ENCODE measurements at places on chromosomes 7 and 10. TPM values are rescaled to one million over a fixed set of nuclear protein-coding genes. Genes with fewer than 3 reads are reported as not detected.

GRCh38 chr10:110803239-110803749 is 68.4 kb upstream of the PDCD4 start:
- DNase-seq = no peak

DNA sequence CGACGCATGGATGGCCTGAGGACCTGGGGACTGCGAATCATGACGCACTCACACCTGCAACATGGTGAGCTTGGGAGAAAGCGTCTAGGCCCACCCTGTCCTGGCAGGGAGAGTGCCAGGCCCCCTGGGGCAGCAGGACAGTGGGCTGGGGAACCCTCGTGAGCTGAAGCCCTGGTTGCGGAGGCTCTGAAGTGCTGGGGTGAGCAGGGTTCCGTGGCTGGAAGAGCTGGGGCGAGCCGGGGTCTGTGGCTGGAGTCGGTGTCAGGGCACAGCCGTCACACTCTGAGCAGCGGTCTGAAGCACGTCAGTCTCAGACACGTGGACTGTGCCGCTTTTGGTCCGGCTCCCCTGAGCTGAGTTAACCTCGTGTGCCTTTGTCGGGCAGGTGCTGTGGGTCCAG is 4.7 kb downstream of the SUN1 start:
- no peak for DNase-seq

DNA sequence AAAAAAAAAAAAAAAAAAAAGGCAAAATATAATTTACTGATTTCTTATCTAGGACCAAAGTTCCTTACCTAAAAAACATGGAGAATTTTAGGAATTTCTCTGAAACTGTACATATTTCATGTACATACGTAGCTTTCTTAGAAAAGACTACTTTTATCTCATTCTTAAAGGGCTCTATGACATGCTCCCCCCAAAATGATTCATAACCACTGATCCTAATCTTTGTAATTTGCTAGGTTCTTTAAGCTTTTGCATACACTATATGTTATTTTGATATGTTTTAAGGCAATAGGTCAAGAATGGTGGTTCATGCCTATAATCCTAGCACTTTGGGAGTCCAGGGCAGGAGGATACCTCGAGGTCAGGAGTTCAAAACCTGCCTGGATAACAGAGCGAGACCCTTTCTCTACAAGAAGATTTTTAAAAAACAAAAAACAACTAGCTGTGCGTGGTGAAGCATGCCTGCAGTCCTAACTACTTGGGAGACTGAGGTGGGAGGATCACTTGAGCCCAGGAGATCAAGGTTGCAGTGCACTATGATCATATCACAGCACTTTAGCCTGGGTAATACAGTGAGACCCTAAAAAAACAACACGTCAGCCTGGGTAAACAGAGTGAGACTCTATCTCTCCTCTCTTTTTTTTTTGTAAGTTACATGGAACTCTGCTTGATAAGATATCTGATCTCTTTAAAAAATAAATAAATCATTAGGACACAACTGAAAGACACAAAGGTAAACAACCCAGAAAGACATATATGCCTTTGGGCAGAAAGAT is 54.8 kb downstream of the ATAD1 start:
- no peak for DNase-seq

DNA sequence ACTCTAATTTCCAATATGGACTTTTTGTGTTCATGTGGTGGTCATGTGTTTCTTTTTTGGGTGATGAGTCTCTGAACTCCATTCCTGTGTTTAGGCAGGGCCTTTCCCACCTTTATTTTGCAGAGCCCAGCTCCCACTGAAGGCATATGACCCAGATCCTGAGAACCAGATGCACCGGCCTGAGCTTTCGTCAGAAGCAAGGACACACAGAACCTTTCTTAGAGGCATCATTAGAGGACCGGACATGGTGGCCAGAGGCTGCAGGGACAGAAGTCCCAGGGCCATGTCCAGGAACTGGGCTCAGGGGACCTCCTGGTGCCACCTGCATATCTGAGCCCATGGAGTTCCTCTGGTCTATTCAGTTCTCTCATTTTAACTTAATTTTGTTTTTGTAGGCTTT is 200.9 kb upstream of the ZNF32 start:
- no peak for DNase-seq

DNA sequence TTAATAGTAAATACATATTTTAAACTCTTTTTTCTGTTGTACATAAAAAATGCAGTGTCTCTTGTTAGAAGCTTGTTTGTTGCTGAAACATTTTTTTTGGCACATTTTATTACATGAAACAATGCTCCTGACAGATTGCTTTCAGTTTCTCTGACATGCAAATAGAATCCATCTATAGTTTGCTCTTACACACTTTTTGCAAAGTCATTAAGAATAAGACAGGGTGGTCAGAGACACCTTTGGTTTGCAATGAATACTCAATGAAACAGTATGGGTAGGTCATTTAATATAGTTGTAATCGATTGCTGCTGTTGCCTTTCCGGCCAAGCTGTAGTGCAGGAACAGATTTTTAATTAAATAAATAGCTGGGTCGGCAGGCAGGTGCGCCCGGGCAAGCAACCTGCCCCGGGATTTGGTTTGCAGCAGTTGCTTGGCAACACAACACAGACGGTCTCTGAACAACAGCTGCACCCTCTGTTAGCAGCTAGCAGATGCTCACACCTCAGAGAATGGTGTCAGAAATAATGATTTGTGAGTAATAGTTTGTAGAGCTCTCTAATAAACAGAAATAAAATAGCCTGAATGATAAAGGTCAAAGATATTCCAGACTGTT is 115.7 kb upstream of the CACNA2D1 start:
- no peak for DNase-seq

The ERVW-1 gene
- 0.23 TPM for total RNA-seq

The TAS2R4 gene
- 0.96 TPM for total RNA-seq

The TSPAN33 gene
- total RNA-seq = 8.1 TPM

Data from activated naive CD4-positive, alpha-beta T cell treated with anti-CD3 and anti-CD28 coated beads, Interleukin-2, amount 50 U/mL, for 72 hours (primary cell).